Cardiac muscle cell (in vitro differentiated cells and primary cell): ENCODE measurements at places on chromosomes 4 and X. TPM values are rescaled to one million over a fixed set of nuclear protein-coding genes. Genes with fewer than 3 reads are reported as not detected.

DNA sequence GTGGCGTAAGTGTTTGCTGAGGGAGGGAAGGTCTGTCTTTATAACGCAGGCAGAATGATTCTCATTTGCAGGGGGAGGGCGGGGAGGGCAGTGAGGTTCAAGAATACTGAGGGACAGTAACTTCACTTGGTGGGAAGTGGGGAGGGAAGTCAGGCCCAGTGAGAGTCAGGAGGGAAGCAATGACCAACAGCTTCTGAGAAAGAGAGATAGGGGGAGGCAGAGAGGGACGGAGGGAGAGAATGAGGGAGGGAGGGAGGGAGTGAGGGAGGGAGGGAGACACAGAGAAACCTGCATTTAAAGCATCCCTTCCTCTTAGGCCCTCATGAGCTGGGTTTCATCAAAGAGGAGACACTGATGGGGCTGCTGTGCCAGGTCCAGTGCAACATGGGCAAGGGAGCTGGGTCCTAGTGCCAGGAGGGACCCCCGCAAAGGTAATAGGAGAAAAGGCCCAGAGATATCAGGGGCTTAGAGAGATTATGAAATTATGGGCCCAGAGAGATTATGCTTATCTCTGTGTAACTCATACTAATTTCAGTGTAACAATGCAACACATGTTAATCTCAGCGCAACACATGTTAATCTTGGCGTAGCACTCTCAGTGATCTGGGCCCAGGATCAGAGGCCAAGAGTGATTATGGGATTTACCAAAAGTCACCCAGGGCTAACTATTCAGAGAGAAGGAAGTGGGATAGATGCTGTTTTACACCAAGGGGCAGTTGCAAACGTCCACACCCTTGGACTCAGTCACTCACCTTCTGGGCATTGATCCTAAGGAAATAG, 112.1 kb downstream of the DRD5 start:
- no peak for DNase-seq
- no peaks in the 10 kb centered on the region for H3K4me1 ChIP-seq
- no peak overlapping the region for H3K4me3 ChIP-seq
- no peaks in the 10 kb centered on the region for H3K36me3 ChIP-seq
- no peaks in the 10 kb centered on the region for H3K27me3 ChIP-seq
- H3K27ac ChIP-seq, result no peak overlapping the region

- H3K4me3 ChIP-seq, result no peak overlapping the region
- peaks cover 68% of the 10 kb centered on the region for H3K36me3 ChIP-seq
- H3K27ac ChIP-seq, result no peak overlapping the region
- DNase-seq, result no peak
- H3K27me3 ChIP-seq, result no peaks in the 10 kb centered on the region
Measured at GRCh38 chr4:73137121-73137520, 67.6 kb upstream of the COX18 start.

DNA sequence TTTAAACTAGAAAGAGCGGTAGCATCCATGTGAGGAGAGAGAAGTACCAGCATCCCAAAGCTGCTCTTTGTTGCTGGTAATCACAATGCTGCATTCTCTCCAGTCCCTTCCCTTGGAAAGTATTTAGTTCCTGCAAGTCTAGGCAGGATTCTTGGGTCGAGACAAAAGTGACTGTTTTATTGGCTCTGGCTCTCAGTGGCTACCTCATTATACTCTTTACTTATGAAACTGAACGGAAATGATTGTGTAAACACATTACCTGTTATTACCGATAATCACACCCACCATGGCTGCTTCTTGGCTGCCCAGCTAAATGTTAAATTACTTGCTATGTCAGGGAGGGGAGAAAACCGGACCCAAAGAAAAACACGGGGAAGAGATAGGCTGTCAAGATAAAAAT, 26.2 kb downstream of the ATXN3L start:
- DNase-seq, result no peak
- no peaks in the 10 kb centered on the region for H3K27me3 ChIP-seq
- H3K36me3 ChIP-seq, result no peaks in the 10 kb centered on the region
- H3K27ac ChIP-seq, result no peak overlapping the region

DNA sequence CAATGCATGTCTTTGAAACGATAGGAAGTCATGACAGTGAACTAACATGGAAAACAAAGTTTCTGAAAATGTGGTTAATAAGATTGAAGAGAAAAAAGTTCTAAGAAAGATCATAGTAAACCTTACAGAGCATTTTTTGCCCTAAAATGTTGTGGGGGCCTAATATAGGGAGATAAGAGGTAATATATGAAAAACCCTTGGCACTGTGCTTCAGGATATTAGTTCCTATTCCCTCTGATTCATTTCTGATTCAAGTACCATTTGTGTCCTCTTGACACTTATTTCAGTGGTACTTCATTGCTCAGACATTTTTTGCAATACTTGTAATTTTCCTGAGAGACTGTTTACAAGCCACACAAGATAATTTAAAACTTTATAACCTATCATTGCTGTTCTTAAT, 35.1 kb downstream of the PAQR3 start:
- no peak overlapping the region for H3K4me3 ChIP-seq
- H3K27ac ChIP-seq, result no peak overlapping the region
- DNase-seq, result no peak
- no peaks in the 10 kb centered on the region for H3K4me1 ChIP-seq
- no peaks in the 10 kb centered on the region for H3K36me3 ChIP-seq

- H3K27me3 ChIP-seq, result no peaks in the 10 kb centered on the region
Measured at GRCh38 chr4:179755322-179755721, 2313.1 kb upstream of the AGA start.

GRCh38 chrX:31449081-31449480, 377.2 kb upstream of the FTHL17 start:
- no peaks in the 10 kb centered on the region for H3K27me3 ChIP-seq
- H3K27ac ChIP-seq, result no peak overlapping the region
- no peak for DNase-seq
- no peaks in the 10 kb centered on the region for H3K36me3 ChIP-seq
- no peaks in the 10 kb centered on the region for H3K4me1 ChIP-seq
- H3K4me3 ChIP-seq, result no peak overlapping the region

DNA sequence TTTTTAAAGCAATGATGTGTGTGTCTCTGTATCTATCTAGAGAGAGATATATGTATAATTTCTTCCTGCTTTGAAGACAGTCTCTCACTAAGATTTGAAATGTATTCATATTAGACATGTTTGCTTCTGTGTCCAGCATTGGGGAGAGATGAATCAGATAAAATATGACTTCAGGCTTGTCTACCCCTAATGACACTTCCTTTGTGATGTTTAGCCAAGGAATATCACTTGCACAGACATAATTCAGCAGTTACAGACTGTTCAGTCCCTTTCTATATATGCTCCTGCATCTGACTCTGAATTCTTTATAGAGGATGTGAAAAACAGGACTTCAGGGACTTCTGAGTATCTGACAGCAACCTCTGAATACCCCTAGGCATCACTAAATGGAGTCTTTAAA, 158.4 kb downstream of the DCLK2 start:
- H3K36me3 ChIP-seq, result no peaks in the 10 kb centered on the region
- no peak overlapping the region for H3K27ac ChIP-seq
- H3K27me3 ChIP-seq, result no peaks in the 10 kb centered on the region
- no peak overlapping the region for H3K4me3 ChIP-seq

- H3K4me3 ChIP-seq, result no peak overlapping the region
- H3K27me3 ChIP-seq, result no peaks in the 10 kb centered on the region
- no peak overlapping the region for H3K27ac ChIP-seq
- no peaks in the 10 kb centered on the region for H3K4me1 ChIP-seq
- no peak for DNase-seq
- H3K36me3 ChIP-seq, result no peaks in the 10 kb centered on the region
Measured at GRCh38 chrX:17662391-17662790, 74.9 kb upstream of the SCML1 start.

DNA sequence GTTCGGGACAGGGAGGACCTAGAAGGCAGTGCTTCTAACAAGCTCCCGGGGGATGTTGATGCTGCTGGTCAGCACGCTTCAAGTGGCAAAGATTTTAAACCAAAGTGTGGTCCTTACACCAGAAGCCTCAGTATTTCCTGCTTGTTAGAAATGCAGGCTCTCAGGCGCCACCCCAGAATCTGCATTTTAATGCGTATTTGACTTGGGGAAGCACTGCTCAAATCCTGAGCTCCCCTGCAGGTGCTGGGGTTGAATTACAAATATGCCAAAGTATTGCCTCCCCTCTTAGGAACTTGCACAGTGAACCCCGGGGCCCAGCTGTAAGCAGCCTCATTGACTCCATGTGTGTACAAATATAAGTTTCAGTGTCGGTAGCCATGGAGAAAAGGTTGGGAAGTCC, 70.8 kb upstream of the RAI2 start:
- H3K36me3 ChIP-seq, result no peaks in the 10 kb centered on the region
- no peaks in the 10 kb centered on the region for H3K4me1 ChIP-seq
- no peak for DNase-seq
- H3K4me3 ChIP-seq, result no peak overlapping the region
- no peaks in the 10 kb centered on the region for H3K27me3 ChIP-seq

- H3K27ac ChIP-seq, result no peak overlapping the region
- H3K36me3 ChIP-seq, result no peaks in the 10 kb centered on the region
- no peak overlapping the region for H3K4me3 ChIP-seq
- H3K27me3 ChIP-seq, result no peaks in the 10 kb centered on the region
- H3K4me1 ChIP-seq, result no peaks in the 10 kb centered on the region
- peak; percentile 51 for DNase-seq
Measured at GRCh38 chr4:110514889-110515479, 39.0 kb downstream of the ENPEP start.

GRCh38 chr4:44777115-44777514, 50.8 kb upstream of the GNPDA2 start:
- H3K27ac ChIP-seq, result no peak overlapping the region
- no peaks in the 10 kb centered on the region for H3K36me3 ChIP-seq
- no peak for DNase-seq
- H3K27me3 ChIP-seq, result no peaks in the 10 kb centered on the region
- no peak overlapping the region for H3K4me3 ChIP-seq
- no peaks in the 10 kb centered on the region for H3K4me1 ChIP-seq

DNA sequence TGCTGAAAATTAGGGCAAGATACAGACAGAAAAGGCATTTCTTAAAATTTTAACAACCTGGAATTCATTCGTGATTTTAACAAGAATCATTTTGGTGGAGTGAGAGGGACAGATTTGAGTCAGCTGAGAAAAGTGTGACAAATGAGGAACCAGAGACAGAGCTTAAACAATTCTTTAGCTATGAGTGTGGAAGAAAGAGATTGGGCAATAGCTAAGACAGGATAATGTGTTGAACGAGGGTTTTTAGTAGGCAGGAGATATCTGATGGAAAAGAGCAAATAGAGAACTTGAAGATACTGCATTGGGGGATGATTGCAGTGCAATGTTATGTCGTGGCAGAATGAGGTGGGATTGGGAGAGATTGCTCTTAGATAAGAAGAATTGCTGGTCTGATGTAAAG, 164.2 kb upstream of the SPRY1 start:
- peaks cover 24% of the 10 kb centered on the region for H3K4me1 ChIP-seq
- H3K4me3 ChIP-seq, result no peak overlapping the region
- DNase-seq, result peak; percentile 54
- no peaks in the 10 kb centered on the region for H3K27me3 ChIP-seq
- no peaks in the 10 kb centered on the region for H3K36me3 ChIP-seq

- H3K4me1 ChIP-seq, result no peaks in the 10 kb centered on the region
- no peak overlapping the region for H3K27ac ChIP-seq
- H3K4me3 ChIP-seq, result no peak overlapping the region
- H3K27me3 ChIP-seq, result no peaks in the 10 kb centered on the region
- H3K36me3 ChIP-seq, result peaks cover 25% of the 10 kb centered on the region
Measured at GRCh38 chr4:40124690-40125089, 68.0 kb downstream of the N4BP2 start.

- no peaks in the 10 kb centered on the region for H3K36me3 ChIP-seq
- H3K4me1 ChIP-seq, result no peaks in the 10 kb centered on the region
- no peak overlapping the region for H3K27ac ChIP-seq
- DNase-seq, result peak; percentile 6
- H3K27me3 ChIP-seq, result no peaks in the 10 kb centered on the region
Measured at GRCh38 chrX:119145241-119145653, 17.6 kb upstream of the KIAA1210 start.

DNA sequence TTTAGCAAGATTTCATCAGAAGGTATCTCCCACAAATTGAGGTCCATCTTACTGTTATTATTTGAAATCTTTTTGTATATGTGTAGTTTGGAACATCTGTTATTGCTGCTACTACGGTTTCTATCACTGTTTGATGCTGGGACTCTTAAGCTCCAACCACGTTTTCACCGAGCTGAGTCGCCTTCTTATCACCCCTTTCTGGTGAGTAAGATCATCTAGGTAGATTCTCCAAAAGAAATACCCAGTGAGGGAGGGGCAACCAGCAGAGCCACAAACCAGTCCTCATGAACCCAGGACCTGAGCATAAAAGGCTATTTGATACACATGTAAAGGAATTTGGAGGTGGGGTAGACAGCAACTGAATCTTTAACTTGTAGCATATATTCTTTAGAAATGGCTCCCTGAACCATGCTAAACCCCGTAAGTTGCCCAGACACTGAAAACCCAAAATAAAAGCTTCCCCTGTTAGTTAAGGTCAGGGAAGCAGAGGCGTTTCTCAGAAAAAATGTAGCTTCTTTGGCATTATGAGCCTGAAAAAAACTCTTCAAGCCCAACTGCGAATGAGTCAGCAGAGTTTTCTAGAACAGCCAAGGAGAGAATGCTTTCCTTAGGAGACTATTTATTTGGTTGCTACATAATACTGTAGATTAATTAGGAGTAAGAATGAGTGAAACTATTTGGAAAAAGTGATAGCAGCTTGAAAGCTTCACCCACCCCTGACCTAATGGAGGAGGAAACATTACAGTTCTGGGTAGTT, 53.8 kb upstream of the ATXN3L start:
- H3K4me1 ChIP-seq, result no peaks in the 10 kb centered on the region
- H3K36me3 ChIP-seq, result no peaks in the 10 kb centered on the region
- no peak overlapping the region for H3K4me3 ChIP-seq

- H3K27me3 ChIP-seq, result peaks cover 40% of the 10 kb centered on the region
- no peaks in the 10 kb centered on the region for H3K36me3 ChIP-seq
- DNase-seq, result no peak
- no peak overlapping the region for H3K27ac ChIP-seq
- H3K4me3 ChIP-seq, result no peak overlapping the region
Measured at GRCh38 chr4:76615999-76616398, 181.0 kb downstream of the SHROOM3 start.

Gene RAB9B
- total RNA-seq, result 3.4 and 5.8 TPM in 2 replicates

Gene P2RY4
- total RNA-seq, result 0.09 TPM in 1 of 2 replicates, not detected in the other

Gene UCHL1
- total RNA-seq, result 36.3 and 71.8 TPM in 2 replicates

Gene SLIT2
- total RNA-seq, result 48.9 and 59.8 TPM in 2 replicates

Gene L1CAM
- 0.86 and 1.1 TPM in 2 replicates for total RNA-seq

Gene ARSH
- not detected in 2 replicates for total RNA-seq
